ENCODE measurements at places on chromosomes 16 and 17.

DNA sequence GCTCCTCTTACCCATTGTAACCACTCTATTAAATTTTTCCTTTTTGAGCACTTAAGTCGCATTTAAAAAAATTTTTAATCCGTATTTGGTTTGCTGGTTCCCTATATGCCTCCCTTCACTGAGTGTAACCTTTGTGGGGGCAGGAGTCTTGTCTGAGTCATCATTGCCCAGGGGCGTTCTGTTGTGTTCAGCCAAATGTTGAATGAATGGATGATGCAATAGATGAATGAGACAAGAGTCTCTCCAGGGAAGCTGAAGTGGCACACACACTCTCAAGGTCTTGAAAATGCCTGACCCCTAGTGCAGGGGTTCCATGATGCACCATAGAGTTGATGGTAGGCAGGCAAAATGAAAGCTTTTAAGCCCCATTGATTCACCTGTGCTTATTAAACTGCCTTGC, 123.0 kb upstream of the RBFOX1 start:
- no peak for DNase-seq

DNA sequence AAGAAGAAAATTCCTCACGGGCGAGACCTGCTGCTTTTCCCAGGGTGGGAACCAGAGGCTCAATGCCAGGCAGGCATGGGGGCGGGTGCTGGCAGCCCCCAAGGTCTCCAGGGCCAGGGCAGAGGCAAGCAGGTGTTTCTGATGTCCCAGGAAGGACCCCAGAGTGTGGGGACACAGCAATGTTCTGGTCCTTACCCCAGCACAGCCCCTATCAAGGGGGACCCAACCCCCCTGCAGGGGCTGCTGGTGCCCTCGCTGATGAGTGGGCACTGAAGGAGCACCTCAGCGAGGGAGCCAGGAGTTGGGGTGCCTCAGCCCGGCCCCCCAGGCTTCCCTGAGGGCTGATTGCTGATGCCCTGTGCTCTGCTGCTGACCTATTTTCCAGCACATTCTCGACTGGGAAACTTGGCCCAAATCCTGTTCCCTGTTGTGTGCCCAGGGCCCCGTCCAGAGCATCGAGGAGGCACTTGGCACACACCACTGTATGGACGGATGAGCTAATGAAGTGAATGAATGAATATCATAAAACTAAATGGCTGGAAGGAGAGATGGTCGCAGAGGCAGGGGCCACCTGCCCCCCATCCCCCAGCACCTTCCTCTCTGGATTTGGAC, 2.8 kb downstream of the DBNDD1 start:
- no peak for DNase-seq

DNA sequence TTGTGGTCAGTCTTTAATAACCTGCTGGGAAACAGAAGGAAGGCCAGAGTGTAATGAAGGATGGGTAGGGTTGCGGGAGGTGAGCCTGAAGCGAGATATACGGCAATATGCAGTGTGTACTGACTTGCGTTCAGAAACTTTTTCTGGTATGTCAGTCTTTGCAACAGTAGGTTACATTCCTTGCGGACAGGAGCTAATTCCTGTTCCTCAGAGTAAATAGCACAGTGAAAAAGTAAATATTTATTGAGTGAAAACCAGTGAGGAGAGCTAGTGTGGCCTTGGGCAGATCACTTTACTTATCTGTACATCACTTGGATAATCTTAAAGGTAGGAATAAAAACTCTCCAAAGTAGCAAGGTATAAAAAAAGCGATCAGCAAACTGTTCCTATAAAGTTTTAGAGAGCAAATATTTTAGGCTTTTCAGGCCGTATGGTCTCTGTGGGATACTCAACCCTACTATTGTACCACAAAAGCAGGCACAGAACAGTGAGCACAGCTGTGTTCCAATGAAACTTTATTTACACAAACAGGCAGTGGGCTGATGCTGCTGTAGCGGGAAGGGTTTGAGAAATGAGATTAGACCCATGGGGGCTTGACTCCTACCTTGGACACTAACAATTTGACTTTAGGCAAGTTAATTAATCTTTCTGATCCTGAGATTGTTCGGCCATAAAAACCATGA, 348.0 kb downstream of the UTP18 start:
- no peak for DNase-seq

GRCh38 chr17:5644065-5644464, 59.8 kb upstream of the NLRP1 start:
- no peak for DNase-seq

DNA sequence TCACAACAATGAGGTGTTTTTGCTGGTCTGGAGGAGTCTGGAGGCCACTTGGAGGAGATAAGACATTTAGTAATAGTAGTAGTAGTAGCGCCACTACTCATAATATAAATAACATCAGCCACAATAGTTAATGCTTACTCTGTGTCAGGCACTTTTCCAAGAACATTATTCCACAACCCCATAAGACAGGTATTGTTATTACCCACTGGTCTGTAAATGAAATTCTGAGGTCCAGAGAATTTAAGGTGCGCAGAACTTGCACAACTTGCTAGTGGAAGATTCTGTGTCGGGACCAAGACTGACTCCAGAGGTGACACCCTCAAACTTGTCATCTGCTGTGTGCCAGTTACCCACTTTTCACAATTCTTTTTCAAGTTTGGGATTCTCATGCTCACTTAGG, 106.5 kb downstream of the MRM1 start:
- DNase-seq, result no peak

- DNase-seq, result no peak
Observed at GRCh38 chr16:88744577-88745521, 38.5 kb downstream of the CTU2 start.

DNA sequence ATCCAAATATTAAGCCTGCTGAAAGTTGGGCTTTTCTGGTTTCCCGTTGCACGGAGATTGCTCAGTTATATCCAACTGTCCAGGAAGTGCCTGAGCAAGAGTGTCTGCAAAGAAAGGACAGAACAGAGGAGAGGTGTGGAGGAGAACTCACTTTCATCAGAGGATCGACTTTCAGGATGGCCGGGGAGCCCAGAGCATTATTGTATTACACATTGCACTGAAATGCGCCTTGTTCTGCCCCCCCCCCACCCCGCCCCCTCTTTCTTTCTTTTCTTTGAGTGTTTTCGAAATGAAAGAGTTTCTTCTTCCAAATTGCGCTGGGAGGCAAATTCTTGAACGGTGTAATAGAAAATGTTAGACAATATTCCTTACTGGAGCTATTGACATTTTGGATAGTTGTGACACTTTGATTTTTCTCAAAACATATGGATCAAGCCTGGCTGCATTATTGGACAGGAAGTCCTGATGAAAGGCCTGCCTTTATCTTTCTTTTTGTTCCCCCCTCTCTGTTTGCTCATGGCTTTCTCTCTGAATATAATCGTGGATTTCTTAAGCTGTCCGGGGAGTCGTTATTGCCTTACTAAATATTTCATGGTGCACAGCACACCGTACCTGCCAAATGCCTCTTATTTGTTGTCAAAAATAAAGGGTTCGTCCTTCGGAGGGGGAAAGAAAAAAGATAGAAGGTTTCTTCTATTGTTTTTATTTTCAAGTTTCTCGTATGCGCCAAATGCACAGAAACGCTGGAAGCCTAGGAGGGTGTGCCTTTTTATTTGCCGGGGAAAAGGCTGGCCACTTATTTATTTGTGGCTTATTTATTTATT, 110.8 kb downstream of the IRX3 start:
- no peak for DNase-seq

- no peak for DNase-seq
Observed at GRCh38 chr16:15043344-15043743, 12.5 kb downstream of the NTAN1 start.

DNA sequence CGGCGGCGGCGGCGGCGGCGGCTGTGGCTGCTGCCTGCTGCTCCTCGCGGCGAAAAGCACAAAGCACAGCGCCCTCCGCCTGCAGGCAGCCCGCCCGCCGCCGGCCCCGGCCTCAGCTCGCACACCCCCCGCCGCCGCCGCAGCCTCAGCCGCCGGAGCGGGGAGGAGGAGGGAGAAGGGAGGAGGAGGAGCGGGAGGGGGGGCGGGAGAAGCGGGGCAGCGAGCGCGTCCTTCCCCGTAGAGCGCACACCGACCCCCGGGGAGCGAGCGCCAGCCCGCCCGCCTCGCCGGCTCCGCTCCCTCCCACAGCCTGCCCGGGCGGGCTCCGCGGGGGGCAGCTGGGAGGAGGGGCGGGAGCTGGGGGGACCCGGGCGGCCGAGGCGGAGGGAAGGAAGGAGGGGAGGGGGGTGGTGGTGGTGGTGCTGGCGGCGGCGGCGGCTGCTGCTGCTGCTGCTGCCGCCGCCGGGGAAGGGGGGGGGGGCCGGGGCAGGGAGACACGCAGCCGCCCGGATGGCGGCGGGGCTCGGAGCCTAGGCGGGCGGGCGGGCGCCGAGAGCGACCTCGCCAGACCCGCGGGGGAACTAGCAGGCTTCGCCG, at the start of gene UBTF:
TSS of gene UBTF (minus strand) at position 60 of the 597 bp plus-strand sequence. CDS start 1,446 bp downstream, outside the sequence.
- DNase-seq, result no peak

GRCh38 chr17:82973456-82974135, 105.8 kb upstream of the METRNL start:
- no peak for DNase-seq

DNA sequence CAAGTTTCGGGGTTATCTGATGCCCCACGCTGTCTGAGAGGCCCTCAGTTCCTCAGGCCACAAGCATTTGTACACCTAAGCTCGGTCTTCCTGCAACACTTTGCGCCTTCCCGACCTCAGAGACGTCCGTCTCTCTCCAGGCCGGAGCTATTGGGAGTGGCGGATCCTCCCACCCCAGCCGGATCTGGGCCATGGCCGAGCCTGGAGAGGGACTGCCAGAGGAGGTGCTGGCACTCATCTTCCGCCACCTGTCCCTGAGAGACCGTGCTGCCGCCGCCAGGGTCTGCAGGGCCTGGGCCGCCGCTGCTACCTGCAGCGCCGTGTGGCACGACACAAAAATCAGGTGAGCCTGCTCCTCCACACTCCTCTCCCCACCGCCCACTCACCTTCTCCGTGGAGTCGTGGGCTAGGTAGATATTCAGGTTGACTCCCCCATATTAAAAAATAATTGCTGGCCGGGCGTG, 1.9 kb downstream of the FBXL8 start:
- no peak for DNase-seq

GRCh38 chr16:4615384-4616046, 827 bp upstream of the UBALD1 start:
- no peak for DNase-seq

DNA sequence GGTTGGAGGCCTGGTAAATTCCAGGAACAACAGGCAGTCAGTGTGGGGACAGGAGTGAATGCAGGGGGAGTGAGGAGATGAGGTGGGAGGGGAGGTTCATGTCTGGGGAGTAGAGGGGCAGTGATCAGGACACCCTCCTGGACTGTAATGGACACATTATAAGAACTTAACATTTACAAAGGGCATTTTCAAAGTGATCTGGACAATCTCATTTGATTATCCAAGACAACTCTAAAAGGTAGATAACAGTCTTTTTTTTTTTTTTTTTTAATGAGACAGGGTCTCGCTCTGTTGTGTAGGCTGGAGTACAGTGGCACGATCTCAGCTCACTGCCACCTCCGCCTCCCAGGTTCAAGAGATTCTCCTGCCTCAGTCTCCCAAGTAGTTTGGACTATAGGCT, 5.7 kb downstream of the SDK2 start:
- DNase-seq, result no peak

- DNase-seq, result no peak
Observed at GRCh38 chr17:42055496-42055895, 5.1 kb upstream of the C17orf113 start.

- no peak for DNase-seq
Observed at GRCh38 chr17:33986566-33986965, 268.5 kb upstream of the CCL2 start.

DNA sequence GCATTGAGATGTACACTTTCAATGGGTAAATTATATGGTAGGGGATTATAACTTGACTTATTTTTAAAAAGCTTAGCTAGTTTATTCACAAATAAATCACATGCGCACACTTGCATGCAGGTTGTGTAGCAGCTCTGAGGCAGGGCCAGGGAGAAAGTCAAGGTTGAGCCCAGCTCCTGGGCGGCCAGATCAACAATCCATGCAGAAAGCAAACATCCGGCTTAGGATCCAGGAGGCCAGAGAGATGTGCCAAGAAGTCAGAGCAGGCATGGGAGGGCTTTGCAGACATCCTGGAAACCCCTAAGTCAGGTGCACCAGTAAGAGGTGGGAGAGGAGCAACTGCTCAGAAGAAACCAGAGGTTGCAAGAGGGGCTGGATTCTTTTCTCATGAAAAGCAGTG, 186.5 kb downstream of the AXIN2 start:
- DNase-seq, result no peak

GRCh38 chr16:88758227-88758943, 26.6 kb downstream of the PIEZO1 start:
- DNase-seq, result no peak

DNA sequence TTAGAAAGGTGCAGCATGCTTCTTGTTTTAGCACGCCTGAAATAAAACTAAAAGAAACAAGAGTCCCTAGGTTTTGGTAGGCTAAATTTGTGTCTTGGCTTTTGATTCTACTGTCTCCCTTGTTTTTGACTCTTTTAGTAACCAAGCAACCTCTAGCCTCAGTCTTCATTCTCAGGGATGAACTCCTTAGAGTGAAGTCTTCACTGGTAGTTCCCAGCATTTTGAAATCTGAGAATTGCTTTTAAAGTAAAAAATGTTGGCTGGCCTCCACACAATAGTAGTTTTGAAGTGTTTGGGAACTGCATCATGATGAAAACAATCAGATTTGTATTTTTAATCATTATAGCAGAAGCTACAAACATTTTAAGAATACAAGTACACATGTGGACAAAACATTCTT, 6.1 kb upstream of the CDR2 start:
- no peak for DNase-seq

DNA sequence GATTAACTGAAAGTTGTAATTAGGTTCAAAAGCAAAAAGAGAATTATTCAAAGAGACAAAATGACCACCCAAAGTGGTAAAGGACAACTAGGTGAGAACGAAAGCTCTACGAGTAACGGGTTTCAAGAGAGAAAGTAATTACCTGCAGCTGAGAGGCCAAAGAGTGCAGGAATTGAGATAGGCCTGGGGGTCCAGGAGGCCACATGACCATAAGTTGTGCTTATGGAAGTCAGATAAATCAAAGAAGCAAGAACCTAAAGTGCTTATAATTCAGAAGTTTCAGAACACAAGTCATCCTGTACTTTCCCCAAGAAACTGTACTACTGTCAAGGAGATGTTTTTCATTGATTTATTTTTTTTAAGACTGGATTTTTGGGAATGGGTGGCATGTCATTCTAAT, 91.1 kb downstream of the TANGO6 start:
- DNase-seq, result no peak

DNA sequence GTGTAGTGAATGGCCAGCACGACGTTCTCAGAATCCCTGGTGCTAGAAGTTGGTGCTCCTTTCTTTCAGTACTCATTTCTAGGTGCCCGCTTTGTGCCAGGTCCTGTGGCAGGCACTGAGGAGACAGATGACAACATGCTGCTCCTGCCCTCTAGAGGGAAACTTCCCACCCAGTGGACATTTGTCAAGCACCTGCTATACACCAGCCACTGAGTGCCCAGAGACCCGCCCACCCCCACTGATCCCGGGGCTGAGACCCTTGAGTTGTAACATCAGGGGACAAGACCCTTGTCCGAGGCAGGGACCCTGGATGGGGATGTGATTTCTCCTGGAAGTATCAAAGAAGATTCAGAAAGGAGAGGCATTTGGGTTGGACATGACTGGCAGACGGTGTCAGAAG, 25.1 kb downstream of the UNC13D start:
- DNase-seq, result no peak

- no peak for DNase-seq
Observed at GRCh38 chr17:2013994-2014317, 11.2 kb downstream of the RTN4RL1 start.

- DNase-seq, result no peak
Observed at GRCh38 chr16:70710422-70711210, 24.8 kb upstream of the MTSS2 start.
